ENCODE measurements at places on chromosomes 7 and 10.

- no peak for DNase-seq
Measured at GRCh38 chr10:43230909-43231522, 35.8 kb downstream of the RASGEF1A start.

DNA sequence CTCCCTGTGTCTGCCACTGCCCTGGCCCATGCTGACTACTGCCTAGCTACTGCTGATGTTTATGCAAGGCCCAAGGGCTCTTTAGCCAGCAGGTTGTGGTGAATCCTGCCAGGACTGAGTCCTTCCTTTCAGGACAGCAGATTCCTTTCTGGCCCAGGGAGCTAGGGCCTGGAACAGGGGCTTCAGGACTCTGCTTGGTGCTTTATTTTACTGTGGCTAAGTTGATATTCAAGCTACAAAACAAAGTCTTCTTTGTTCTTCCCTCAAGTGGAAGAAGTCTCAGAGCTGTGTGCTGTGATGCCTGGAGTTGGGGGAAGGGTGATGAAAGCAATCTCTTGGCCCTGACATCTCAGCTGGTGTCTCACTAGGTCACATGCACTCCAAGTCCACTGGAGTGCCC is 66.2 kb upstream of the NME8 start:
- DNase-seq = no peak

DNA sequence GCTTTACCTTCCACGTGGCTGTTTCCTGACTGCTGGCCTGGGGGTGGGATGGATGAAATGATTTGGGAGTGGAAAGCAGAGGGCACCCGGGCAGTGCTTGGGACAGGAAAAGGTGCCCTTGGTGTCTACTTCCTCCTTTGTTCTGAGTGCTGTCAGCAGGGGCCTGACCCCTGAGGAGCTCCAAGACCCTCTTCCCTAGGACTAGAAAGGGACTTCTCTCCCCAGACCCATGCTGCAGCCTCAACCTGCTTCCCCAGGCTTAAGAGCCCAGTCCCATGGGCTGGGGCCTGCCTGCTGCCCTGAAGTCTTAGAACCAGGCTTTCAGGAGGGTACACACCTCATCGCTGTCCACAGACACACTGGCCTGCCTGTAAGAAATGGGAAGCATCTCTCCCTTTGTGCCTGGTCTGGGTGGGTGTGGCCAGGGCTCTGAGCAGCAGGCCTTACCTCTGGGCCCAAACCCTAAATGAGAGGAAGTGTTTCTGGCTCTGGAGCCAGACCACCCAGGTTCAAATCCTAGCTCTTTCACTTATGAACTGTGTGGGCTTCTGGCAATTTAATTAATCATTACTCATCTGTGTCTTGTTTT is 12.9 kb downstream of the CDH23 start:
- DNase-seq = no peak

- DNase-seq = no peak
Measured at GRCh38 chr7:122136639-122137245, 7.3 kb downstream of the AASS start.

DNA sequence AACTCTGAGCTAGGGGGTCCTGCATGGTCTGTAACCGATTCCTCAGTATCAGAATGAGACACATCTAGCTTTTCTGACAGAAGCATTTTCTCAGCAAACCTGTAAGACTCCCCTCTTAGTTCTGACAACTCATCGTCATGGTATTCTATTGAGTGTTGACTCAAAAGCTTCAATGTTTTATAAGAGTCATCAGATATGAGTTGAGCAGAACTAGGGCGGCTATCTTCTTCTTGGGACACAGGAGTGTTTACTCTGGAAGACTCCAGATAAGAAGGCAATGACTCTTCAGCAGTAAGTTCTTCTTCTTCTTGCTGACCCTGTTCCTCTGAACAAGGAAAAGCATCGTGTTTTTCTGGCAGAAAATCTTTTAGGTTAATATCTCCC is 167.0 kb upstream of the CCDC6 start:
- DNase-seq = no peak
